ENCODE measurements at places on chromosomes 5 and 9. TPM values are rescaled to one million over a fixed set of nuclear protein-coding genes. Genes with fewer than 3 reads are reported as not detected.

DNA sequence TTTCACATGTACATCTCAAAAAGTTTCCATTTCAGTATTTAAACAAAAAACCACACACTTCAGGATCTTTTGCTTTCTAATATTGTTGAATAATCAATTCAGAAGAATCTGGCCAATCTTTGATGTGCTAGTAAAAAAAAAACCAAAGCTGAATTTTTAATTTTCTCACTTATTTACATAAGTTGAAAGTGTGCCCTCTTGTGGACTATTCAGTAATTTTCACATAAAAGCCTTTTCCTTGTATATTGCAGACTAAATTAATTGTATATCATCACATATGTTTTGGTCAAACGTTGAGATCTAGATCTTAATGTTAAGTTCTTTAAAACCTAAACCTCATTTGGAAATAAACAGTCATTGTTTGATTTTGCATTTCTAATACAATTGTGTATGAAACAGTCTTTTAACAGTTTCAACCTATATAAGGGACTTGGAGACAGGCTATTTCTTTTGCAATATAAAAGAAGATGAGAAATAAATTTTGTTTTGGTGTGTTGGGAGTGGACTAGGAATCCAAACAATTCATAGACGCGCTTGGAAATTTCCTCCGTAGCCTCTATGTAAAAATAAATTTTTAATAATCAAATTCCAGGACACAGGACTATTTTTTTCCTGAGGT is 68.1 kb downstream of the NIPBL start:
- no peak for DNase-seq

- no peak for DNase-seq
Observed at GRCh38 chr5:110757118-110757729, 18.4 kb downstream of the SLC25A46 start.

DNA sequence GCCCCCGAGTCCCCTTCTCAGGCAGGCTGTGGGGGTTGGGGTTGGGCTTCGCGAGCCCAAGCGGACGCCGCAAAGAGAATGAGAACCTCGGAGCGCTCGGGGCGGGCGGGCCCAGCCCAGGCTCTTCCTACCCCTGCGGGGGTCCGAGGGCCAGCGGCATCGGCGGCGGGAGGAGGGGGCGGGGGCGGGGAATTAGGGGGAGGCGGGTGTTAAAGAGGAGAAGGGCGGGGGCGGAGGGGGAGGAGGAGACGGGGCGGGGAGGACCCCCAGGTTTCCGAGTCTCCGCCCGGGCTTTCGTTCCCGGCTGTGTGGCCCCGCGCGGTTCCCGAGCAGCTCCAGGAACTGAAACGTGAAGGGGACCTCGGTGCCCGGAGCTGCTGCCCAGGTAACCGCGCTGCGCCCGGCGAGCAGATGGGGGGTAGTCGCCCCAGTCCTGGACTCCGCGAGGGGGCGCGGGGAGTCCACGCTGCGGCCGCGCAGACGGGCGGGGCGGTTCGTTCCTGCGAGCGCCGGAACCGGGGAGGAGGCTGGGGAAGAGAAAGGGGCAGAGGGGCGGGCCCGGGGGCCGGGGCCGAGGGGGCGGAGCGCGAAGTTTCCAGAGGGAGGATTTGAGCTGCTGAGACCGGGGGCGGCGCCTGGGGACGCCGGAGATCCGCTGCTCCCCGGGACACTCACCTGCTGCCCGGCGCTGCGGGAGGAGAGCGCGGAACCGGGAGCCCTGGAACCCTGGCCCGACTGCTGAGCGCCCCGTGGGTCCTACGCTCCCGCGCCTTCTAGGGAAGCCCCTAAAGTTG is 38.4 kb upstream of the PLEKHG4B start:
- DNase-seq: peak; percentile 37

- DNase-seq: no peak
Observed at GRCh38 chr9:125805586-125805985, 58.4 kb downstream of the PBX3 start.

- peak; percentile 43 for DNase-seq
Observed at GRCh38 chr5:68288707-68289134, 73.2 kb downstream of the PIK3R1 start.

DNA sequence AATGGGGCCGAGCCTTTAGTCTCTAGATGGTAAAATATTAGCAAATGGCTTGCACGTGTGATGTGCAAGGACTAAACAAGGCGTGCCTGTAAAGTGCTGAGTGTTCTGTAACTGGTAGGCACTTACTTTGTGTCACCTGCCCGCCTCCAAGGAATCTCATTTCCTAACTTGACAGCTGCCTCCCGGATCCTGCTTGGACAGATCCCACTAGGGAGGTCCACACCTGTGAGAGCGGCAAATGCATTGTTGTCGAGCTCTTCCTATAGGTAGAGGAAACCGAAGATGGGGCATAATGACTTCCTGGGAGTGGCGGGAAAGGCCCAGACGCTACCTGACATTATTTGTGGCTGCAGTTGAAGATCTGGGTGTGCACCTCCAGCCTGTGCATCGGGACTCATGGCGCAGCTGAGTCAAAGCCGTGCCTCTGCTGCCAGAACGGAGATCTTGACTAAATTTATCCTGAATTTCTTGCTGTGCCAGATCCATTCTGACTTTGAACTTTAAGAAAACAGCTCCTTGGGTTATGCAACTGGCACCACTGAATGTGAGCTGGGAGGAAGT is 79.8 kb downstream of the TENT4A start:
- DNase-seq: no peak

- no peak for DNase-seq
Observed at GRCh38 chr9:123423311-123423640, 67.3 kb downstream of the CRB2 start.

DNA sequence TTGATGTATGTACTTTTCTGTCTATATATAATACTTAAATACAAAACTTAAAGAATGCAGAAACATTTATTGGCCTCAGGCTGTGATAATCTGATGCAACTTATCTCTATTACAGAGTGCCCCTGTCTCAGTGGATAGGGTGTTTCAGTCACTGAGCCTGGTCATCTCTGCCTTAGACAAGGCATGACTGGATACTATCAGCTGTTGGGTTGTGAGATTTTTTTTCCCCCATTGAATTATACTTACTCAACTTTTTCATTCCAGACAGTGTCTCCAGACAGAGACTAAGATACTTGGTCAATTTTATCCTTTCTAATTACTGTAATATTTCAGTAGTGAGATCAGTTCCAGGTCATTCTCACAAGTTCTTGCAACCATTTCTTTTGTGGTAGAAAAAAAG is 26.7 kb downstream of the XRCC4 start:
- no peak for DNase-seq

- DNase-seq: no peak
Observed at GRCh38 chr9:75185585-75186170, 97.4 kb downstream of the OSTF1 start.

DNA sequence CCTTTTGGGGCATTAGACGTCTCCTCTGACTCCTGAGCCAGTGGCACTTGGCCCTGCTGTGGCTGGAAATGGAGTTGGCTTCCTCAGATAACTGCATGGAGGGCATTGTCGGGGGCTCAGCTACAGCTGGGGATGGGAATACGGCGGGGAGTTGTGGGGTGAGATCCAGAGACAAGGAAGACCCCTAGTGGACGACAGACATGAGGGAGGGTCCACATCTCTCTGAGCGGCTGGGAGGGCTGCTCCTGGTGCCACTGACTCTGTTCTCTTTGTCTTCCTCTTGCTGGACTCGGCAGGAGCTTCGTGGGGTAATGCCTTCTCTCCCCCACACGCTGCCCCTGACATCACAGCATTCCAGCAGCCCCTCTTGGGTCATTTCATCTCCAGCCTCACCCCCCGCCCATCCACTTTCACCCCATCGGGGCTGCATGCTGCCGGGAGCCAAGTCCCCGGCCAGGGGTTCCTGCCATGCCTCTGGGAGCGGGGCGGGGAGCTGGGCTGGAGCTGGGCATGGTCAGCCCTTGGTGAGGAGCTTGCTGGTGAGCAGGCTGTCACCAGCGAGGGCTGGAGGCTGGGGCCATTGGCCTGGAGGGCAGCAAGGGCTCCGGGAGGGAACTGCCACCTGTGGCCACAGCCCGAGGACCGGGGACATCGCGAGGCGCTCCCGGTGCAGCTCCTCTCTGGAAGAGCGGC is 172.3 kb downstream of the CACNA1B start:
- no peak for DNase-seq

- peak; percentile 78 for DNase-seq
Observed at GRCh38 chr9:121652021-121652837, 795 bp downstream of the DAB2IP start.

DNA sequence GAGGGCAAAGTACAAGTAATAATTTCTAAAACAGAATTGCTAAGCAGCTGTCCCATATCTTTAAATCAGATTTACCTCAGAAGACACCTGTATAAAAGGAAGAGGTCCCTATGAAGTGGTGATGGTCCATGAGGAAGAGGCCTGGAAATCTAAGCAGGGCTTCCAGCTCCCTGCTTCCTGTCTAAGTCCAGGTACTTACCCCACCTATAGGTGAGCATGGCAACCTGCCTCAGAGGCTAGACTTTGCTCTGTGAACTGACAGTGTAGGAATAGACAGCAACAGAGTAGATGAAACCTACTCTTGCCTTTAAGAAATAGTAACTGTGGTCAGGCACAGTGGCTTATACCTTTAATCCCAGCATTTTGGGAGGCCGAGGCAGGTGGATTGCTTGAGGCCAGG is 55.8 kb upstream of the ARRDC3 start:
- no peak for DNase-seq

DNA sequence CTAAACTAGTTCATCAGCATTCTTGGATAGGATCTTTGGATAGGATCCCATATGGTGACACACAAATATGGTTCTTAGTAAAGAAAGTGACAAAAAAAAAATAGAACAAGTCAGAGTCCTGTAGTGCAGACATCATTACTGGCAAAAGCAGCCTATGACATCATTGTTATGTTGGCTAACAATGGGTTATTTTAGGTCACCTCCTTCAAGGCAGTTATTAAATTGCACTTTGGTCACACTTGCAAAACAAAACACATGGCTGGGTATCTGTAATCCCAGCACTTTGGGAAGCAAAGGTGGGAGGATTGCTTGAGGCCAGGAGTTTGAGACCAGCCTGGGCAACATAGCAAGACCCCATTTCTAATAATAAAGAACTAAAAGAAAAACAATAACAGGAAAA is 185.9 kb downstream of the KIAA0825 start:
- no peak for DNase-seq

GRCh38 chr9:120431268-120431667 is 148.7 kb downstream of the CDK5RAP2 start:
- DNase-seq: no peak

GRCh38 chr5:161373345-161373707 is 173.2 kb downstream of the GABRB2 start:
- DNase-seq: no peak

- DNase-seq: no peak
Observed at GRCh38 chr9:138117101-138117750, 239.6 kb downstream of the CACNA1B start.

PCDHGB3 gene
- total RNA-seq: 7.2 TPM

SEPTIN8 gene
- 30.4 TPM for total RNA-seq

SHOC1 gene
- total RNA-seq: not detected

PTPRD gene
- total RNA-seq: 6.1 TPM

PTGES gene
- total RNA-seq: 2.4 TPM

PDE8B gene
- 0.69 TPM for total RNA-seq
